RKO (cell line): ENCODE measurements at places on chromosomes 2 and 18.

DNA sequence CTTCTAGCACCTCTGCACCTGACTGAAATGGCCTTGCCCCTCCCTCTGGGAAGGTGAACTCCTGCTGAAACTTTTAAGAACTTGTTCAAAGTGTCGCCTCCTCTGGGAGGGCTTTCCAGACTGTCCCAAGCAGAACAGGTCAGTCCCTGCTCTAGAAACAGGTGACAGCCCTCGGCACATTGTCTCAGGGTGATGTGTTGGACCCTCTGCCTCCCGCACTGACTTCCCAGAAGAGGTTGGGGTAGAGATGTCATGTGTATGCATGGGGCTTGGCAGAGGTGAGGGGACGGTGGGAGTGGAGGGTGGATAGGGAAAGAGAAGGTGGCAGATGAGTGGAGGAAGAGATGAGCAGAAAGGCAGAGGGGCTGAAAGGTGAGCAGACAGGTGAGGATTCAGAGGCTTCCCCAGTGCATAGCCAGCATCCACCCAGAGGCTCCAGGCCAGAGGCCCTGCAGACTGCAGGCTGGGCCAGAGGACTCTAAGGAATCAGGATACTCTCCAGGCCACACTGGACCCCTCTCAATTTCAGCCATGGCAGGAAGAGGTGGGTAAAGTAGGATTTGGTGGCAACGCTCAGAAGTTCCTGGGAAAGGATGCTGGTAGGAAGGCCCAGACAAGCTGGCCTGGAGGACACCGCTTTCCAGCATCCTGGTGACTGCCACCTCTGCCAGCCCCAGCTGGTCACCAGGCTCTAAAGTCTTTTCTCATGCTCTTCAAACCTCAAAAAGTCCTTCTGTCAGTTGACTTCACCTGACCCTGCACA, 24.8 kb upstream of the TNS1 start:
- no peak for DNase-seq

- peak; percentile 6 for DNase-seq
Observed at GRCh38 chr2:52934323-52934898, 833.2 kb upstream of the CHAC2 start.

- no peak for DNase-seq
Observed at GRCh38 chr2:103153580-103154284, 391.9 kb downstream of the TMEM182 start.

DNA sequence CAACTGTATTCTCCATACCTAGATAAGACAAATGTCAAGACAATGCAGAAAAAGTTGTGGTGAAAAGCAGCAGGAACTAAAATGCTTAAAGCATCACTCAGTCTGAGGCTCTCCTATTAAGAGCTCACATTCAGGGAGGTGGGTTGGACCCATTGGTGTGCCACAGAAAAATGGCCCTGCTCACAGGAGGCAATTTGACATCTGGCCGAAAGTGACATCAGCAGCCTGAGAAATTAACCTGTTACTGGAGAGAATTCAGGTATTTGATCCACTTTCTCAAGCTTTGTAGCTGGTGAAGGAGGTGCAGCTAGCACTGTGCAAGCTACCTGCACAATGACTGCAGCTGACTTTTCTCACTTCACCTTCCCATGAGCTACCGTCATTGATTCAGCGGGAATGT, 86.0 kb downstream of the TMEM247 start:
- DNase-seq: no peak

DNA sequence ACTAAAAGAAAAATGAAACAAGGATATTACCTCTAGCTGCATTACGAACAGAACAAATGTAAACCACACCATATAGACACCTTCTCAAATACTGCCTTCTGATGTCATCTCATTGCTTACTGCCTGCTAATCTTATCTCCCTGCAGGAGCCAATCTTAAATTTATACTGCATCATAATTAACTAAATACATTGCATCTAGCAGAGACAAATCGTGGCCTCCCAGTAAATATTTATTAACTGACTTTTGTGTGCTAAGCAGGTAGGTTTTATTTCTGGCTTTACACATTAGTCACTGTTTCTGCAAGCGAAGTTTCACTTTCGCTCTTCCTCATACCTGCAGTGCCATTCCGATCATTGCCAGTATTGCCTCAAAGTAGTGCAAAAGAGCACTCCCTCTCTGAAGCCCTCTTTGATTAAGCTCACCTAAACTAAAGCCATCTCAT, 67.5 kb downstream of the SPATS2L start:
- DNase-seq: no peak

DNA sequence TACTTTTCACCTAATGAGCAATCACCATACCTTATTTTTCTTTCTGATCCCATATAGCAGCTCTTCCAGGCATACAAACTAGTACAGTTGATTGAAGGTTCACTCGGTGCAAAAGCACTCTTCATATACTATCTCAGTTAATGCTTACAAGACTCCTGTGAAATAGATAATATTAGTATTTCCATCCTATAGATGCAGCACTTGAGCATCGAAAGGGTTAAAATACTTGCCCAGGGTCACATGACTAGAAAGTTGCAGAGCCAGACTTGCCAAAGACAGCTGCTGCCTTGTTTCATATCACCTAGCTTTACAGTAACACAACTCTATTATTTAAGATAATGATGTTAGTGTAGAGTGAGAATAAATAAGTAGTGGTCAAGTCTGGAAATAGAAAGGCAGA, 466.0 kb upstream of the TNP1 start:
- no peak for DNase-seq

DNA sequence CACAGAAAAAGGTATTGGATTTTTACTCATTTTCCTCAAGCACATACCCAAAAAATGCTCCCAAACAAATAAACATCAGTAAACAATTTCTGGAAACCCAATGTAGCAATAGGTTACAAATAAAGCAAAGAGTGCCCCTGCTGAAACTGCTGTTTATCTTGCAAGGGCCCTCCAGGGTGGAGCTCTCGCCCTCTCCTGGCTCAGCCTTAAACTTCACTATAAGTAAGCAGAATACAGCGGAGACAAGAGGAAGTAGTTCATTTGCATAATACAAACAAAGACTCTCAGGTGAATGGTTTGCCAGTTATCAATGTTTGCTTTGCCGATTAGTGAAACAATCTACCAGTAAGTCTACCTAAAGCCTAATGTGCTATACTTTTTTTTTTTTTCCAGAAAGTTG, 437.6 kb downstream of the DLGAP1 start:
- peak; percentile 47 for DNase-seq

- DNase-seq: peak; percentile 38
Observed at GRCh38 chr2:64311948-64312621, 141.9 kb upstream of the LGALSL start.

- no peak for DNase-seq
Observed at GRCh38 chr2:10665833-10666232, 23.9 kb downstream of the NOL10 start.

DNA sequence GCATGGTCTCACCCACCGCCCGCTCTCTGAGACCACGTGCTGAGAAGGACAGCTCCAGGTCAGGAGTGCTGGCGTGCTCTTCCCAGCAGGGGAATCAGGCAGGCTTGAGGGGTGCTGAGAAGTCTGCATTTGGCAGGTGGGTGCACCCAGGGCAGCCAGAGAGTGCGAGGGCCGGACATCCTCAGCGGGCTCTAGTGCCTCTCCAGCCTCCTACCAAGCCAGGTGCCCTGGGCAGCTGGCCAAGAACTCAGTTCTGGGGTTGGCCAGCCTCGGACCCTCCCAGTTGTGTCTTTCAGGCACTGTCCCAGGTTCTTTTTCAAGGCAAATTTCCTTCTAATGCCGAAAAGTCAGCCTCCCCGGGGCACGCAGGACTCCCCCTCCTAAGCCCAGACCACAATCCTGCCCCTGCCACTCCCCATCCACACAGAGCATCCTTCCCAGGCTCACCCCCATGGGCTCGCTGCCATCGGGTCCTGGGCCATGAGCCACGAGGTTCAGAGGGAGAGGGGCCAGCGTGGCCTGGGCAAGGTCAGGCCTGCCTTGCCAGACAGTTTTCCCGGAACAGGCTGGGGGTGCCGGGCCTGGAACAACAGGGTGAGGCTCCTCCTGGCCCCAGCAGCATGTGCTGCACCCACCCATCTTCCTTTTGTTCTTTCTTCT, 52.2 kb upstream of the GPC1 start:
- DNase-seq: no peak

DNA sequence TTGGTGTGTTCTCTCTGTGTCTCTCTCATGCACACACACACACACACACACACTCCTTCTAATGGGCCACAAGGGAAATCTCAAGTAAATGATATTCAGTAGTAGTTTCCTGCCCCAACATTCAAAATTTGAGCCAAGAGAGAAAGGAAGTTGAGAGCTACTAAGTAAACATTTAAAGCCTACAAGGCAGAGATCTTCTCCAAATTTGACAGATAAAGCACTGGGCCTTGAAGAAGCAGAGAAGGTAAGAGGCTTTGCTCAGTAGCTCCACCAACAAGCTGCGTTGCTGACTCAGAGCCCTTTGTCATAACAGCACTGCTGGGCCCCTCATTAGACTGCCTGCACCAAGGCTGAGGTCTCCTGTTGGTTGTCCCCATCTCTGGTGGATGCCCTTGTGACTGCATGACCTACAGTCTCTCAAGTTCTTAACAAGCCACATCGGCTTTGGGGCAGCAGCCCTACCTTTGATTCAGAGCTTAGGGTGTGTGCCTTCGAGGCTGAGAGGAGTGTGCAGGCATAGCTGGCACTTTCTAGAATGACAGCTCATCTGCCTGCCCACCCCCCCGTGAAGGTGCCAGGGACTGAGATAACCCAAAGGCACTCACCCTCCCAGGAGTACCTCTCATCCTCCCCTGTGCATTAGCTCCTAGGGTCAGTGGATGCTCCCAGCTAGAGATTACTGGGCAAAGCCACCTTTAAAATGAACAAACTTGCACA, 32.3 kb upstream of the NEB start:
- no peak for DNase-seq

DNA sequence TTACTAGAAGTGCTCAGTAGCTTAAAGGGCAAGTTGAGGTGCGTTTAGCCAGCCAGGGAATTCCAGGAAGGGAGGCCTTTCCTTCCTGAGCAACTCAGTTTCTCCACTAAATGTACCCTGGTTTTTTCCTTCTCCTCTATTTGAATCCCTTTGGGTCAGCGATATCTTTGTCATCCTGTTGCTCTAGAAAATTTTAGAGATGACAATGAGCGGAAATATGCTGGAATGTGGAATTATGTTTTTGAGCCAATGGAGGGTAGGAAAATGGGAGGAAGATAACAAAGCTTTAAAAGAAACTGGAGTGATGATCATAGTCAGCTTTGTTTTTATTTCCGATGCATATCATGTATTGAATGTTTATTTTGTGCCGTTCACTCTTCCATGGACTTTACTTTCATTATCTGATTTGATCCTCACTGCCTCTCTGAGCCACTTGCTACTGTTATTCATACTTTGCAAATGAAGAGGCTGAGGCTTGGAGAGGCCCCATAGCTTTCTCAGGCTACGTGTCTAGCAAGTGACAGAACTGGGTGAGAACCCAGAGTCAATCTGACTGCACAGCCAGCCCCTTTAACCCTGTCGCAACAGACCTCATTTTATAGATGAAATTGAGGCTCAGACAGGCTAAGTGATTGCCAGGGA, 67.3 kb downstream of the NTSR2 start:
- DNase-seq: no peak

- no peak for DNase-seq
Observed at GRCh38 chr2:21276163-21276562, 152.4 kb downstream of the TDRD15 start.

DNA sequence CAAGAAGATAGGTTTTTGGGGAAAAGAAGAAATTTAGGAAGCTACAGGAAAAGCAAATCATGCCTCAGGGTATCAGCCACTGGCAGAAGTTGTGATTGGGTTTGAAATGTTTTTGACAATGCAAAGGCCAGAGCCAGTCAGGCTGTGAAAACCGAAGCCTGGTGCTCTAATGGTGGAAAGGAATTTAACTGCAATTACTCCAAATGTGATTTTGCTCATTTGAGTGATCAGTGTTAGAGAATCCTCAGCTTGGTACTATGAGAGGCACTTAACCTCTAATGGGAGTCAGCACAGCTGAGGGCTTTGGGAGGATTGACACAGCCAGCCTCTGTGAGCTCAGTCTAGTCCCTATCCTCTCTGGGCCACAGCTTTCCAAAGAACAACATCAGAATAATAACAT, 176.5 kb downstream of the LRRTM1 start:
- no peak for DNase-seq

DNA sequence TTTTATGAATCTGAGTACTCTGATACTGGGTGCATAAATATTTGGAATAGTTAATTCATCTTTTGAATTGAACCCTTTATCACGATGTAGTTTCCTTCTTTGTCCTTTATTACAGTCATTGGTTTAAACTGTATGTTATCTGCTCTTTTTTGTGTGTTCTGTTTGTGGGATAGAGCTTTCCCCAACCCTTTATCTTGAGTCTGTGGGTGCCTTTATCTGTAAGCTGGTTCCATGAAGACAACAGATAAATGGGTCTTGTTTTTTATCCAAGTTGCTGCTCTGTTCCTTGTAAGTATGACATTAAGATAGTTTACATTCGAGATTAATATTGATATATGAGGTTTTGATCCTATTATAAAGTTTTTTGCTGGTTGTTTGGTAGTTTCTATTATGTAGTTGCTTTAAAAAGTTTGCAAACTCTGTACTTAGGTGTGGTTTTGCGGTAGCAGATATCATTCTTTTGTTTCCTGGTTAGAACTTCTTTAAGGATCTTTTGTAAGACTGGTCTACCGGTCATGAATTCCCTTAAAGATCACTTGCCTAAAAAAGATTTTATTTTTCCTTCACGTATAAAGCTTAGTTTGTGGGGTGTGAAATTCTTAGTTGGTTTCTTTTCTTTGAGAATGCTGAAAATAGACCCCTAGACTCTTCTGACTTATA, 1451.3 kb upstream of the SLC39A10 start:
- DNase-seq: no peak

DNA sequence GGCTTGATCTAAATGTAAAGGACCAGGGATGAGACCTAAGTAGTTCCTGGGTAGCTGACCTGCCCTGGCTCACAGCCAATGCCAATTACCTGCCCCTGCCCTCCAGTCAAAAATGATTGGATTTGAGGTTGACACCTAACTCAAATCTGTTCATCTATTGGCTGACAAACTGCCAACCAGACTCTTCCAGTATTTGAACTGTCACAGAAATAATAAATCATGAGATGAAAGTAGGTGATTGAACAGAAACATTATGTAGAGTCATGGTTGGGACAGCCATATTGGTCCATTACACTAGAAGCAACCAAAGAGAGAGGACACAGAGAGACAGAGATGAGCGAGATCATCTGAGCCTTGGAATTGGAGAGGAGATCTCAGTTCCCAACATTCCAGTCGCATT, 109.1 kb downstream of the ATL2 start:
- DNase-seq: no peak

GRCh38 chr2:234705108-234705507, 208.2 kb upstream of the ARL4C start:
- DNase-seq: peak; percentile 56

- no peak for DNase-seq
Observed at GRCh38 chr2:145108361-145108778, 588.5 kb upstream of the ZEB2 start.

DNA sequence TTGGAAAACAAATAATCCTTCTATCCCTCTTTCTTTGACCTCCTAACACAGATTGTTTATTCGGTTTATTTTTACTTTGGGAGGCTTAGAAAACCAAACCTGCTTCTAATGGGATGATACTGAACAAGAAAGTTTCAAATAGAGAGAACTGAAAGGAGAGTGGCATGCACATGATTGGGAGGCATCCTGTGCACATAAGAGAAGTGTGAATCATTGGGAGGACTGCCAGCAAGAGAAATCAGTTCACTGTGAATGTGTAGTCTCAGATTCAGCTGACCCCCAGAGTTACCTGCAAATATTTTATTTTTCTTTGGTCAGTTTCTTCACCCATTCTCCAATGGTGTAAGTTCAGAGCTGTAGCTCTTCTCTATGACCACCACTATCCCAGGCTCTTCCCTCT, 1363.2 kb upstream of the ACVR2A start:
- DNase-seq: peak; percentile 3

- peak; percentile 2 for DNase-seq
Observed at GRCh38 chr2:83058683-83059082, 1400.4 kb downstream of the SUCLG1 start.
